ENCODE measurements at places on chromosomes 11 and 22.

DNA sequence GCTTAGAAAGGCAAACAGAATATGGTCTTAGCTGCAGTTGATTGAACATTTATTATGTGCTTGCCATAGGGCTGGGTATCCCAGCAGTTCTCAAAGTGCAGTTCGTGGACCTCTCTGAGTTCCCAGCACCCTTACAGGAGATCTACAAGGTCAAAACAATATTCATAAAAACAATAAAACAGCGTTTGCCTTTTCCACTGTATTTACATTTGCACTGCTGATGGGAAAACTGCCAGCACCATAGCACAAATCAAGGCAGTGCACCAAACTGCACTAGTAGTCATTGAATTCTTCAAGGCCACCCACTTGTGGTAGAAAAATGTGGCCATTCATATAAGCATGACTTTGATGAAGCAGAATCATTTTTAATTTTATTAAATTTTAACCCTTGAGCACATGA, 128.1 kb downstream of the CCDC34 start:
- DNase-seq, result no peak

GRCh38 chr22:23695571-23696325, 4.9 kb downstream of the RGL4 start:
- DNase-seq, result no peak

- no peak for DNase-seq
Measured at GRCh38 chr22:20472629-20473442, 22.8 kb downstream of the KLHL22 start.

DNA sequence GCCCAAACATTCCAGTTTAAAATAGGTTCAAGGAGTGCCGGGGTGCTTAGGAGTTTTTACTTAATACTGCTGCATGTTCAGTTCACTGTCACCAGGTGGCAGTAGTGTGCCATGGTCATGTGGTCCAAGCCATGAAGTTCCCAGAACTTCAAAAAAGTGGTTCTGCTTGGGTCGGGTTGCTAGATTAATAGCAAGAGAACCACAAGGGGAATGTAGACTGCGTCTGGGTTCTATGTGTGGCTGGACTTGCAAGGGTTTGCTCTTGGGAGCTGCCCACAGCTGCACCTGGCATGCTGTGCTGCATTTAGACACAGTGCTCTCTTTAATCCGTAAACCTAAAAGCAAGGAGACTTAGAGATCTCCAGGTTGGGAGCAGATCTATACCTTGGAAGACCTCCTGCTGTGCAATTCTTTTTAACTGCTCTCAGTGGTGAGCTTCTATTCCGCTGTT, 6.5 kb upstream of the SPON1 start:
- peak; percentile 69 for DNase-seq

GRCh38 chr11:100930185-100930778, 199.3 kb downstream of the PGR start:
- DNase-seq, result peak; percentile 74

DNA sequence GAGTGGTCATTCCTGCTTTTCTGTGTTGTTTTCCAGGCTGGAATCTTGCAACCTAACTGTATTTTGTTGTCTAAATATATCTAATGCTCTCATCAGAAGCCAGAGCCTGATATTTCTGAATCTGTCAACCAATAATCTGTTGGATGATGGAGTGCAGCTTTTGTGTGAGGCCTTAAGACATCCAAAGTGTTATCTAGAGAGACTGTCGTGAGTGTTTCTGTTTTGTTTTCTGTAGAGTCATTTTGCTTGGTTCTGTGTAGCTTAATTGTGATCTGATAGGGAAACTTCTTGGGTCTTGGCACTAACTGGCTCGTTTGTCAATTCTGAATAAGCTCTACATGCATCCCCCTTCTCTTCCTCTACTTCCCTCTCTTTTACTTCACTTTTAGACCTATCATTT, 31.2 kb upstream of the RBMXL2 start:
- no peak for DNase-seq

GRCh38 chr11:12640926-12641849, 33.0 kb upstream of the TEAD1 start:
- no peak for DNase-seq
